Cortex of kidney (tissue), 1 donor: ENCODE measurements at places on chromosomes 5 and 9.

DNA sequence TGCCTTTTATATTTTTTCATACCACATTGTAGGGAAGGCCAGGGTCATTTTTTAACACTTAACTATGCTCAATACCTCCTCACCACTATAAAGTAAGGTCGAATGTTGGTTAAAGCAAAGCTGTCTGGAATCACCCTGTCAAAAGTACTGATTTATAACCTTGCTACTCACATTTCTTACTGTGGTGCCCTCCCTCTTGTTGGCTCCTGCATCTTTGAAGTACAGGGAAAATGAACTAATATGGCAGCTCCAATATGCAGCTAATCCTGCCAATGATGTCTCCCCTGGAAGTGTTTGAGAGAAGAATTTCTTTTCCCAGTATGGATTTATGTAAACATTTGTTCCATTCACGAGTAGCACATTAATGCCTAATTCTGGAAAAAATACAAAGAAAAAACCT lies 108.4 kb upstream of the RPS23 start:
- no peak for DNase-seq

DNA sequence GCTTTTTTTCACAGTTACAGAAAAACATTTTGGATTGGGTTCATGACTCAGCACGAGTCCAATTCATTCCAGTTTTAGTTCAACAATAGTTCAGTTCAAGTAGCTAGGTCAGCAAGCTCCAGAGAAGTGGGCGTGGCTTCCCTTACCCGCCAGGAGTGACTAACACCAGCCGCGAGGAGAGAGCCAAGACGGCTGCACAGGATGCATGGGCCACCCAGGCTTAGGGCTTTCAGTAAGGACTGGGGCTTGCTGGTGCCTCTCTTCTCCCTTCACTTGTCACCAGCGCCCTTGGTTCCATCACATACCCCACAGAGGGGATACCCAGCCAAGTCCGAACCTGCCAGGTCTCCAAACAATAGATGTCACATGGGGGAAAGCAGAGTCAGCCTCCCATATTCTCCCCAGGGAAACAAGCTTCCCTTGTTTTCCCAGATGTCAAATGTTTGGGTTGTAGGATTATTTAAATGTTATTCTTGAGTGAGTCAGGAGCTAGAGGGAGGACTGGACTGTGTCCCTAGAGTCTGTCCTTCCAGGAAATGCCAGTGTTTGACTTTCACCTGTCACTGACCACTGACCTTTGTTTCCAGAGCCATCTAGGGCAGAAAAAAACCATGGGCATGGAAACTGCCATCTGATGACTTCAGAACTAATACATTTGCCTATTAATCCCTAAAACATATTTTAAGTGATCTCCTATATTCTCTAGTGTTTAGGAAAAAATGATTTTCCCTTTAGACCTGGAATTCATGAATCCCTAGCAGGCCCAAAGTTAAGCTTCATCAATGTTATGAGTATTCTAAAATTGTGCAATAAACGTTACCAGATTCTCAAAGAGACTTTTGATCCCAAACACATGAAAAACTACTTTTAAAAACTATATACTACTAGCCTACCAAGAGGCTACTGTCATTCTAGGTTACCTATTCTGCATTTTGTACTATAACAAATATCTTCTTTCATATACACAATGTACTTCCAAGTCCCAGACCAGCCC lies 51.9 kb downstream of the NIPAL4 start:
- DNase-seq, result no peak

DNA sequence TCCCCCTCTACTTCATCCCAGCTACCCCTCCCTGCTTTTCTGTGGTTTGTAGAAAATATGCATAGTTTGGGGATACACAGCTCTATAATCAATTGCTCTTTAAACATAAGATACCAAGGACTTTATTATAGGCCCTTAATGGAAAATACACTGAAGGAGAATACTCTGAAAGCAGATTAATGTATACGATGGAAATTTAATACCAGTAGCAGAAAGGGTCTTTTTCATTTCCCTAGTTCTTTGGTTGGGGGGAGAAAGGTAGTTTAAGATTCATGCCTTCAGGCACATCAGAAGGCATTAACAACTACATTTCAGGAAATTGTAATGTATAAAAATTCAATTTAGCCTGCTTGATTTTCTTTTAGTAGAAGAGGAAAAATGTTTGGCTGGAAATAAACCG lies 452.9 kb upstream of the ZNF608 start:
- no peak for DNase-seq

GRCh38 chr5:111472096-111472495 lies 40.2 kb downstream of the STARD4 start:
- no peak for DNase-seq

DNA sequence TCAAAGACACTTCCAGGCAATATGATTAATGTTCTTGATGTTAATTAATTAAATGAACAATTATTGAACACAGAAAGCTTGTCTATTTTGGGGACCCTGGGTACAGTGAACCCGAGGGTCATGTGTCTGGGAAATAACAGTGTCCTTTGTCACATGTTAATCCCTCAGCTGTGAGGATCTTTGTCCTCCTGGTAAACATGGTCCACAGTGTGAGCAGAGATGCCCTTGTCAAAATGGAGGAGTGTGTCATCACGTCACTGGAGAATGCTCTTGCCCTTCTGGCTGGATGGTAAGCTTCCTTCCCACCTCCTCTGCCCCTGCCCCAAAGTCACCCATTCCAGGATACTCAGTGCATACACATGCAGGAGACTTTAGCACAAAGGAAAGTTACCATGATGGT lies 107.9 kb downstream of the MEGF10 start:
- DNase-seq, result no peak

- no peak for DNase-seq
These were observed 47.4 kb downstream of the RNF180 start for GRCh38 chr5:64213011-64213410.

DNA sequence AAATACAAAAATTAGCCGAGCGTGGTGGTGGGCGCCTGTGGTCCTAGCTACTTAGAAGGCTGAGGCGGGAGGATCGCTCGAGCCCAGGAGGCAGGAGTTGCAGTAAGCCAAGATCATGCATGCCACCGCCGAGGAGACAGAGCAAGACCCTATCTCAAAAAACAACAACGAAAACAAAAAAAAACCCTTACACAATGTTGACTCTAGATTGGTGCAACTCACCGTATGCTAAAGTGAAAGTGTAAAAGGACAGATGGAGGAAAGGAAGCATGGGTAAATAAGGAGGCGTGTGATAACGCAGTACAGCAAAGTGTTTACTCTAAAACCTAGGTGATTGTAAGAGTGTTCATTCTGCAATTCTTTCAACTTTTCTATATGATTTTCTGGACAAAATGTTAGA lies 15.9 kb upstream of the RUFY1 start:
- no peak for DNase-seq

DNA sequence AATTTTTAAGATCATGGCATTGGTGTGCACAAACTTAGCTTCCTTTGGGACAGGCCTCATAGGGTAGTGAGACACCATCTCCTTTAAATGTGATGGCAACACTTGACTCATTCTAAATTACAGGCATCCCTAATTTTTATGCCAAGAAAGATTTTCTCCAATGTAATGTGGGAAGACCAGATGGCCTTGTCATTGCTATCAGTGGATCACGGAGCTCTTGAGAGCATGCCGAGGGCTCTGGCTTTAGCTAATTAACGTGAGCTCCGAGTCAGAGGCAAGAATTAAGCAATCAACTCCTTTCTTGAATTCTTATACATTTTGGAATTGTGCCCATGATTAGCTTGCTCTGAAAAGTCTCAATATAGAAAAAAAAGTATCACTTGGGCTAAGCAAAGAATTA lies 215.8 kb downstream of the LRRC70 start:
- no peak for DNase-seq

GRCh38 chr5:35852084-35852734 lies 4.5 kb upstream of the IL7R start:
- DNase-seq, result no peak
